ENCODE measurements at places on chromosomes 1 and 21.
A peak's percentile ranks its signal among the peaks of the same experiment; 100 is the strongest.

DNA sequence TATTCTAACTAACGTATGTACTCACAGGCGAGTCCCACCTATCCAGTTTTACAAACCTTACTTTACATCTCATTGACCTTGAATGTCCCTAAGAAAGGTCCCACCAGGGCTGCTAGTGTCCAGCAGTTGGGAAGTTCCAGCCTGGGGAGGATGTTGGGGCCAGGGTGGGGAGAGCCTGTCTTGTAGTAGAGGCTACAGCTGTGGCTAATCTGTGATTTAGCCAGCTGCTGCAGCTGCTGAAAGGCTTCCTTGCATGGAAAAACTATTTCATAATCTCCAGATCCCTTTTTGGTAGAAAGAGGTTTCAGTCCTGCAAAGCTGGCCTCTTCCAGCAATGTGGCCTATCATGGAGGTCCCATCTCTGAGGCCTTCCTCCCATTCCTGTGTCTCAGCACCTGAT is 23.1 kb downstream of the TNN start:
- no peaks in the 10 kb centered on the region for H3K36me3 ChIP-seq
- H3K27ac ChIP-seq = no peak overlapping the region
- DNase-seq = no peak
- H3K4me3 ChIP-seq = no peak overlapping the region
- H3K4me1 ChIP-seq = no peaks in the 10 kb centered on the region

DNA sequence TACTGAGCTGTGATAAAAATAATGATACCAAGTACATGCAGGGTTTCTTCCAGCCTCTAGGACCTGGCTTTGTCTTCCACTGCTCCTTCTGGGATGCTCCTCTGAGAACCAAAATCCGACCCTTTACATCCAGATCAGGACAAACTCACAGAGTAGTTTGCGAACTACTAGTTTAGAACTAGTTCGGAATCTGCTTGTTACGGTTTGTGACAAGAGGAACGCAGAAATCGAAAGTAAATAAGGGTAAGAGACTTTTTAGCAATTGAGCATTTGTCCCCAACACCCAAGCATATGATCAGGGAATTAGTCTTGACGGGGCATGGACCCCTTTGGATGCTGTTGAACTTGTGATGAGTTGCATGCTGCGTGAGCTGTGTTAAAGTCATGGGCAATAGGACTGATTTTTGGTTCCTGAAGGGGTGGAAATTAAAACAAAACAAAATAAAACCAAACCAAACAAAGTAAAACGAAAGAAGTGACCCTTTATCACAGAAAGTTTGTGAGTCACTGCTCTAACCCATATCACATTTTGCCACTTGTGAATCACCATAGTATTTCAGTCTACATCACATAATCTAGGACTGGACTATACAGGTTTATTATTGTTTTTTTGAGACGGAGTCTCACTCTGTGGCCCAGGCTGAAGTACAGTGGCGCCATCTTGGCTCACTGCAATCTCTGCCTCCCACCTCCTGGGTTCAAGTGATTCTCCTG is 35.7 kb upstream of the ERRFI1 start:
- H3K4me1 ChIP-seq = peaks cover 3% of the 10 kb centered on the region
- no peaks in the 10 kb centered on the region for H3K27me3 ChIP-seq
- H3K27ac ChIP-seq = peak overlapping the region; percentile 69
- peak; percentile 71 for DNase-seq
- no peaks in the 10 kb centered on the region for H3K36me3 ChIP-seq
- peak overlapping the region; percentile 38 for H3K4me3 ChIP-seq

DNA sequence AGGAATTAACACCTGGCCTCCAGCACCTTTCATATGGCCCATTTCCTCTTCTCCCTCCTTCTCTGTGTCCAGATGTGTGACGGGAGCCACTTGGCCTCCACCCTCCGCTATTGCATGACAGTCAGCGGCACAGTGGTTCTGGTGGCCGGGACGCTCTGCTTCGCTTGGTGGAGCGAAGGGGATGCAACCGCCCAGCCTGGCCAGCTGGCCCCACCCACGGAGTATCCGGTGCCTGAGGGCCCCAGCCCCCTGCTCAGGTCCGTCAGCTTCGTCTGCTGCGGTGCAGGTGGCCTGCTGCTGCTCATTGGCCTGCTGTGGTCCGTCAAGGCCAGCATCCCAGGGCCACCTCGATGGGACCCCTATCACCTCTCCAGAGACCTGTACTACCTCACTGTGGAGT is 5.6 kb downstream of the TMEM61 start:
- H3K27ac ChIP-seq = no peak overlapping the region
- H3K4me1 ChIP-seq = peaks cover 13% of the 10 kb centered on the region
- no peak for DNase-seq
- H3K27me3 ChIP-seq = peaks cover 18% of the 10 kb centered on the region
- peaks cover 4% of the 10 kb centered on the region for H3K36me3 ChIP-seq

- H3K27ac ChIP-seq = no peak overlapping the region
- H3K27me3 ChIP-seq = no peaks in the 10 kb centered on the region
- H3K4me1 ChIP-seq = peaks cover 41% of the 10 kb centered on the region
- peaks cover 44% of the 10 kb centered on the region for H3K36me3 ChIP-seq
Observed at GRCh38 chr1:9347095-9347850, 54.6 kb downstream of the SPSB1 start.

GRCh38 chr21:27614231-27614630 is 647.3 kb upstream of the ADAMTS5 start:
- DNase-seq = no peak
- H3K27ac ChIP-seq = no peak overlapping the region
- no peaks in the 10 kb centered on the region for H3K27me3 ChIP-seq
- no peak overlapping the region for H3K4me3 ChIP-seq

- H3K27ac ChIP-seq = no peak overlapping the region
- no peak overlapping the region for H3K4me3 ChIP-seq
- no peaks in the 10 kb centered on the region for H3K4me1 ChIP-seq
- H3K27me3 ChIP-seq = no peaks in the 10 kb centered on the region
- DNase-seq = no peak
Observed at GRCh38 chr1:213947200-213947801, 40.5 kb upstream of the PROX1 start.

- peaks cover 10% of the 10 kb centered on the region for H3K27me3 ChIP-seq
- H3K4me1 ChIP-seq = no peaks in the 10 kb centered on the region
- no peak for DNase-seq
- H3K36me3 ChIP-seq = no peaks in the 10 kb centered on the region
- no peak overlapping the region for H3K27ac ChIP-seq
- H3K4me3 ChIP-seq = no peak overlapping the region
Observed at GRCh38 chr1:14098294-14098913, 398.4 kb downstream of the PRDM2 start.

GRCh38 chr1:232176222-232176621 is 453.7 kb downstream of the SIPA1L2 start:
- no peaks in the 10 kb centered on the region for H3K27me3 ChIP-seq
- H3K4me1 ChIP-seq = peaks cover 2% of the 10 kb centered on the region

- no peak overlapping the region for H3K27ac ChIP-seq
- peaks cover 12% of the 10 kb centered on the region for H3K4me1 ChIP-seq
- no peak for DNase-seq
Observed at GRCh38 chr1:55043011-55043410, 3.7 kb downstream of the PCSK9 start.

GRCh38 chr1:52216907-52217458 is 75.1 kb downstream of the ZFYVE9 start:
- DNase-seq = no peak
- H3K4me1 ChIP-seq = no peaks in the 10 kb centered on the region
- H3K27me3 ChIP-seq = no peaks in the 10 kb centered on the region

DNA sequence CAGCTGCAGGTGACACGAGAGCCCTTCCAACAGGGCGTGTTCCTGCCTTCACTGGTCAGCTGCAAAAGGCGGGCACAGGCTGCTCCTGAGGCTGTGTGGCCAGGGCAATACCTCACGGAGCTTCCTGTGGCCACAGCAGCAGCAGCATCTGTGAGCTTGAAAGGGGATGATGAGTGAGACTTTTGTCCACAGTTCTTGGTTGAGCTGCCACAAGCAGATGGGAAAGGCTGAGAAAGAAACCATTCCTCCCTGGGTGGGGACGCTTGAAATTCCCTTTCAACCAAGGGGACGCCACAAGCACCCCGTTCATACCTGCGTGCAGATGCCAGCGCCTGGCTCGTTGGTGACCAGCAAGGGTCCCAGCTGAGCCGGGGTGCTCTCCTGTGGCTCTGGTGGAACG is 37.6 kb downstream of the B3GALT5 start:
- no peaks in the 10 kb centered on the region for H3K4me1 ChIP-seq
- DNase-seq = no peak
- H3K4me3 ChIP-seq = no peak overlapping the region
- H3K36me3 ChIP-seq = no peaks in the 10 kb centered on the region
- H3K27ac ChIP-seq = no peak overlapping the region

DNA sequence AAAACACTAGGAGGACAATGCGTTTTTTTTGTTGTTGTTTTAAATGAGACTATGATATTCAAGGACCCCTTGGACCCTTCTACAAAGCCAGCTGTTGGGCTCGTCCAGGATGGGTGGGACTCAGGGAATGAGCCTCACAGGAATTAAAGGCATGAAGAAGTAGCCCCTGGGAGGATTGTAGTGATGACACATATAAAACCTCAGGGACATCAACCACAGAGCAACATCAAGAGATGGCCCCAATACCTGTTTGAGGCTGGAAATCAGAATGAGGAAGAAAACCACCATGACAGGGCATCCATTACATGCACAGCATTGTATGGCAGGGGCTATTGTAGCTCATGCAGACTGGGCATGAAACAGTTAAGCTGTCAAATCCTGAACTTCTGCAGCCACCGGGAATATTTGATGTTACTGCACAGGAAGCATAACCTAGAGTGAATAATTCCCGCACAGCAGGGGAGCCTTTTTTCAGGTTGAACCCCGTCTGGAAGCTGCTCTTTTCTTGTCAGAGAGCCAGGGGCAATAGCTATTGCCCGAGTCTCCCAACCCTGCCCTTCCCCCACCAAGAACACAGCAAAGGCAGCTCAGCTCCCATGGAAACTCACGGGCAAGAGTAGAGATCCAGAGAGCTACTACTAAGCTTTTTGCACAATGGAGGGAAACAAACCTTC is 140.2 kb upstream of the FGGY start:
- no peak overlapping the region for H3K4me3 ChIP-seq
- no peaks in the 10 kb centered on the region for H3K27me3 ChIP-seq
- no peaks in the 10 kb centered on the region for H3K36me3 ChIP-seq
- DNase-seq = peak; percentile 32
- peaks cover 9% of the 10 kb centered on the region for H3K4me1 ChIP-seq
- H3K27ac ChIP-seq = peak overlapping the region; percentile 94

DNA sequence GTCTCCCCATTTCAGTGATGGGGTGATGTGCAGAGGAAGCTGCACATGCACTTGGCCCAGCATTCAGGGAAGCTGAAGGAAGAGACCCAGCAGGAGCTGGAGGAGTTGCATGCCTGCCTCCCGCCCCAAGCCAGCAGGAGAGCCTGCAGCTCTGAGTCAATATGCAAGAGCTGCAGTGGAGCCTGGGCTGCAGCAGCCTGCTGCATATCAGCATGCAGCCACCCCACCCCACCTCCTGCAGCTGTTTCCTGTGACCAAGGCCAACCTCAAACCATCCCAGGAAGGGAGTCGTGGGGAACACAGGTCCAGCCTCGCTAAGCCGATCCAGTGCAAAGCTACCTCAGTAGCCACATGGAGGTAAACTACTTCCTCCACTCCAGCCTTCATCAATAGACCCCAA is 18.9 kb downstream of the AGT start:
- no peak overlapping the region for H3K4me3 ChIP-seq
- no peaks in the 10 kb centered on the region for H3K27me3 ChIP-seq
- no peak for DNase-seq
- H3K4me1 ChIP-seq = peaks cover 3% of the 10 kb centered on the region
- peaks cover 44% of the 10 kb centered on the region for H3K36me3 ChIP-seq

- no peaks in the 10 kb centered on the region for H3K27me3 ChIP-seq
- peak; percentile 72 for DNase-seq
- H3K36me3 ChIP-seq = no peaks in the 10 kb centered on the region
- H3K4me1 ChIP-seq = no peaks in the 10 kb centered on the region
- no peak overlapping the region for H3K27ac ChIP-seq
Observed at GRCh38 chr1:89260566-89261255, 11.9 kb downstream of the GBP5 start.

All from mesenchymal stem cell (in vitro differentiated cells and primary cell).